ENCODE measurements at places on chromosomes 12 and 14.

- DNase-seq, result peak; percentile 52
Observed at GRCh38 chr12:51128919-51129318, 44.0 kb downstream of the TFCP2 start.

GRCh38 chr14:97977651-97978261 lies 1180.6 kb downstream of the VRK1 start:
- no peak for DNase-seq

DNA sequence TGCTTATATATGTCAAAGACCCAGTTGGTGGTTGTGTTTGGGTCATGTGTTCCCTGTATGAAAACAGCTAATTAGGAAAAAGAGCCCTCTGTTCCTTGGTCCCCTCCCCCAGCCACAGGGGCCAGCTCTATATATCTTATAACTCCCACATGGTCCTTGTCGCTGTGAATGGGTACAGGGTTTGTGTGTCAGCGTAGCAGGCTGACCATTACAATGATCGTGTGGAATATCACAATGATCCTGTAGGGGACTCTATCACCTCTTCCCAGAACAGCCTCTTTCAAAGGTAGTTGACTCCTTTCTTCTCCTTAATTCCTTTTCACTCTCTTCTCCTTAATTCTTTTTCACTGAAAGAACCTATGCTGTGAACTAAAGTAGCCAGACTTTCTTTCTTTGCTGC lies 51.6 kb upstream of the RIC8B start:
- DNase-seq, result no peak

DNA sequence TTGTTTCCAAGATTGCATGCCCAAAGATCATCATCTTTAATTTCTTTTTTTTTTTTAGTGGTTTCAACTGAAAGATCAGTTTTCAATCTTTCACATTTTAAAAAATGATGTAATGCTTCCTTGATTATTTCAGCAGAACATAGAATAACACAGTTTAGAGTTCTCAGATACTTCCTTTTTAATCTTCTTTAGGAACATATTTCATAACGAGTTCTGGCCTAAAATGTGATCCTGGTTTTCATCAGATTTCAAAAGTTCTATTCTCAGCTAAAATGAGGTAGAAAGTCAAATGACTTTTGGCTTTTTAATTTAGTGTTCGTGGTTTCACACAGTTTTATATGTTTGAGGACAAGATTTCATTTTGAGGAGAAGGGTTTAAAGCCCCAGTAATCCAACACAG lies 40.0 kb upstream of the NR1H4 start:
- DNase-seq, result no peak

DNA sequence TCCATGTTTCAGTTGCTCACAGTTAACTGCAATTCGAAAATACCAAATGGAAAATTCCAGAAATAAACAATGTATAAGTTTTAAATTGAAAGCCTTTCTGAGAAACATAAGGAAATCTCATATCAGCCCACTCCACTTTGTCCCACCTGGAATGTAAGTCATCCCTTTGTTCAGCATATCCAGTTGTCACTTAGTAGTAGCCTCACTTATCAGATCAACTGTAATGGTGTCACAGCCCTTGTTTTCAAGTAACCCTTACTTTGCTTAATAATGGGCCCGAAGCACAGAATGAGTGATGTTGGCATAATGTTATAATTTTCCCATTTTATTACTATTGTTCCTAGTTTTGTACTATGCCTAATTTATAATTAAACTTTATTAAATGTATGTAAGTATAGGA lies 646.8 kb downstream of the C12orf50 start:
- DNase-seq, result no peak

DNA sequence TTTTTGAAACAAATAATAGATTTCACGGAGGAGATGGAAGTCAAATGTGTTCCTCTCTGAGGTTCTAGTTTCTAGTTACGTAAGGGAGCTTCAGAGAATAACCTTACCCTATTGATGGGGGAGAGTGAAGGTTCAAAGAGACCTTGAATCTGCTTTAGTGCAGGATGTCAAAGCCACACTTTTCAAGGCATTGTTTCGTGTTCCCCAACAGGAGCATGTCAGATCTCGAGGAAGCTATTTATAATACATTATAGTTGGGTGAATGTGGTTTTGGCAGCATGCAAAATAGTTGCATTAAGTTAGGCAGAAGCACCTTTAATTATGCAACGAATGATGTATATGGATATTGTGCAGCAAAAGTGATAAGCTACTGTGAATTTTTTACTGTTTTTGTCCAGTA lies 614.9 kb downstream of the SLC16A7 start:
- DNase-seq, result no peak

DNA sequence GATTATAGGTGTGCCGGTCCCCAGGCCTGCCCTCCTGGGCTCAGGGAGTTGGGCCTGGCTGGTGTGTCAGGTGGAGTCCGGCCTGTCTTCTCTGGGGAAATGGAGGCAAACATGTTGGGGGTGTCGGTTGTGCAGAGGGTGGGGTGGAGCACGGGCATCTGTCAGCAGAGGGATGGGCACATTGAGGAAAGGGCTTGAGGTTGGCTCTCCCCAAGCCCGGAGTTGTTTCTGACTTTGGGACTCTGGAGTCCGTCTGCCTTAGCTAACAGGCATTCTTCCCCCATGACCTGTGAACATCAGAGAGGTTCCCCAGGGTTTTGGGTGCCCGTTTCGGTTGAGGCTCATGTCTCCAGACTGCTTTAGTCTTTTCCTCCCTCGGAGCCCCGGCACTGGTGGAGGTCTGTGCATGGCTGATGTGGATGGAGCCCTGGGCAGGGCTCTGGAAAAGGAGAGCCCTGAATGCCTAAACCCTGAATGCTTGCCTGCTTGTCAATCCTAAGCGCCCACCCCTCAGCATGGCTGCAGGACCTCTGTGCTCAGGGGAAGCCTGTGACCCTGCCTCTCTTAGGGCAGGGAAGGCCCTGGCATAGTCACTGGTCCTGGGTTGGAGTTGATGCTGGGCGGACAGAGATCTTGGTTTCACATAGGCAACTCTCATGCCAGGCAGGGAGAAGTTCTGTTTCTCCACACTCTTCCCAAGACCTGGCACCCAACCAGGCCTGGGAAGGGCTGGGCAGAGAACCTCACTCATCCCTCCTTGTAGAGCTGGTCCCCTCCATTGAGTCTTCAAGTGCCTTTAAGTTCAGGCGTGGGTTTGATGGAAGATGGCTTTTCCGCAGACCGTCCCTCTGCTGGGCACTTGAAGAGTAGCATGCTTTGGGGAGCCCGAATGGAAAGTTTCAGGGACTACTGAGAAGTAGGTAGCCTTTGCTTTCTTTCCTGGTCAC lies 12.9 kb downstream of the NYNRIN start:
- DNase-seq, result peak; percentile 85

DNA sequence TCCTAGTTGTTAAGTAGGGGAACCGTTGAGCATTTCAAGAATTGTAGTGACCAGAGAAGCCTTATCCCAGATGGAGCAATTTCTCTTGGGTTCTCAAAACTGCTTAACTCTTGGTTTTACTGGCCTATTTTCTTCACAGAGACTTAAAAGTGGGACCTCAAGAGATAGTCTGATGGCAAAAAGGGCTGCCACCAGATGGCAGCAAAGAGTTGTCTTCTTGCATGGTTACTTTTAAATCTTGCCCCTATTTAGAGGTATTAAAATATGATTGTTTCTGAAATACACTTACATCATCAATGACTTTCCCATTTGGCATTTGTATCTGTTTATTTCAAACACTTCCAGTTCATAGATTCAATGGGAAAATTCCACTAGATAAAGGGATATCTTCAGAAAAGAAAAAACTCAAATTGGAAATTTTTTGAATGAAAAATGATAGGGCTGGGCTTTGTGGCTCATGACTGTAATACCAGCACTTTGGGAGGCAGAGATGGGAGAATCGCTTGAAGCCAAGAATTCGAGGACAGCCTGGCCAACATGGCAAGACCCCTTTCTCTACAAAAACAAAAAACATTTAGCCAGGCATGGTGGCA lies 69.9 kb upstream of the CNTN1 start:
- DNase-seq, result peak; percentile 77

DNA sequence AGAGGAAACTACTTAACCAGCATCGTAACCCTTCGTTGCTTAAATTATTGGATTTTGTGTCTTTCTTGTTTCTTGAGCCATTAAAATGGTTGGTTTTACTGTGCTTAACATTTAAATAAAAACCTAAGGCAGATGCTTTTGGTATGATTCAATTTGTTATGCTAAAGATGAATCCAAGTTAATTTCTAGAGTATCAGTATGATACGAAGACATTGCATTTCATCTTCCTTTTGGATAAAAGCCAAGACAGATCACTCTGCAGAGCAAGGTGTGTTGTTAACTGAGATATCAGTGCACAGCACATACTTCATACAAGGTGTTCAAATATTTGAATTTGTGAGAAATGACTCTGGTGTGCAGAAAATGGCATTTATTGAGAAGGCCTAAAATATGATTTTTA lies 480.5 kb downstream of the PCNX1 start:
- no peak for DNase-seq

DNA sequence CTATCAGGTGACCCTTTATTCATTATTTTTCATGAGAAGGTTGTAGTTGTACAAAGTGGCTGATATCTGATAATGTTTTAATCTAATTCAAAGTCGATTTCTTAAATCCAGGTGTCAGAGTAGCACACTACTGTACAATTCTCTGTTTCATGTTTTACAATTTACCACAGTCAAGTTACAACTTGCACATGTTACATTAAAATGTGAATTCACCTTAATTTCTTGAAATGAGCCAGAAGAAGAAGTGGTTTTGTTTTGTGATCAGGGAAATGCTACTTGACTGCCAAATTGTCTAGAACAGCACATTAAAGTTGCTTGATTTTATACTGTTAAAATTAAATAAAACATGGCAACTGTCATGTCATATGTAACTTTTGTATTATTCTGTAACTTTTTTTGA lies 23.2 kb downstream of the LRRK2 start:
- no peak for DNase-seq

DNA sequence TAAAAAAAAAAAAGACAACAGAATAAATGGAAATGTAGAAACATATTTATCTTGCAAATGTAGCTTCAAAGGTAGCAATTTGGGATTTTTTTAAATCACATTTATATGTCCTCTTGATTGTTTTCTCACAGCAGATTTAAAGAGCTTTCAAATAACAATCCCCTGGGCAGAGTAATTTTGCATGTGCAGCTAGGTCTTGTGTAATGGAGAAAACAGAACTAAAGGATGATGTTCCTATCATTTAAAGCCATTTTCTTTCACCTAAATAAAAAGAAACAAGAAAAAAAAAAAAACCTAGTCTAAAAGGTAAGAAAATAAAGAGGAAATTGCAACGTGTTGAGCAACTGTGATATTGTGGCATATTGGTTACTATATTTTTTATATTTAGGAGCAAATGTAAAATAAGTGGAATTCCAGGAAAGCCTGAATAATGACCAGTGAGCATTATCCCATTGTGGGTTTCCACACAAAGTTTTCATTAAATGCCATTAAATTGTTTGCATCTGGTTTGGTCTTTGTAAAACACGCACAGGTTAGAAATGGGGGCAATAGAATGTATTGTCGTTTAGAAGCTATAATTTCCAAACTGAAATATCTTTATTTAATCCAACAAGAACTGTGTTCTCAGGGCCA lies 215.6 kb downstream of the SLC6A15 start:
- no peak for DNase-seq

GRCh38 chr12:87025976-87026375 lies 769.8 kb upstream of the MGAT4C start:
- peak; percentile 46 for DNase-seq

DNA sequence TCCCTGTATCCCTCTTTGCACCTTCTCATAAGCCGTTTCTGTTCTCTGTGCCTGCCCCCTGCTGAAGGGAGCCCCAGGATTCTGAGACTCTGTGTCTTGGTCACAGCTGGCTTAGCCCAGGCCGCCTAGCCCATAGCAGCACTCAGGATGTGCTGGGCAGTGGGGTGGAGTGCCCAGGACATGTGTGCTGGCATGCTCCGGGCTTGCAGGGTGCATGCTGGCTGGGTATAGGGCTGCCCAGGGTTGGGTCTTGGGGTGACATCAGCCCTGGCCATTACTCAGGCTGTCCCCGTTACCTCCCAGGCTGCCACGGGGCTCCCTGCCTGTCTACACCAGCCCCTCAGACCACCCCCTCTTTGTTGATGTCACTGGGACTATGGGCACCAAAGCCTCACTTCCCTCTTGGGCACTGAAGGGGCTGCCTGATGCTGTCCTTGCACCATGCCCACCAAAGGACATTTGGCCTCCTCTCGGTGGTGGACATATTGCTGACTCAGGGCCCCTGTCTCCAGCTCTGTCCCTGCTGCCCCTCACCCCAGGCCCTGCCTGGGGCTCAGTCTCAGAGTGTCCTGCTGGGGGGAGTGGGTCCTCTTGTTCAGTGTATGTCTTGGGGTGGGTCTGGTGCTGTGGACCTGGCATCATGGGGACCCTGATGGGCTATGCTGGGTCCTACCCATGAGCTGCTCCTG lies 2.4 kb downstream of the CEP170B start:
- DNase-seq, result no peak

GRCh38 chr14:96098309-96098998 lies 59.3 kb downstream of the C14orf132 start:
- DNase-seq, result peak; percentile 80

- no peak for DNase-seq
Observed at GRCh38 chr12:11668611-11669010, 19.1 kb downstream of the ETV6 start.

- peak; percentile 26 for DNase-seq
Observed at GRCh38 chr14:58299401-58300330, 1.3 kb downstream of the ARID4A start.

DNA sequence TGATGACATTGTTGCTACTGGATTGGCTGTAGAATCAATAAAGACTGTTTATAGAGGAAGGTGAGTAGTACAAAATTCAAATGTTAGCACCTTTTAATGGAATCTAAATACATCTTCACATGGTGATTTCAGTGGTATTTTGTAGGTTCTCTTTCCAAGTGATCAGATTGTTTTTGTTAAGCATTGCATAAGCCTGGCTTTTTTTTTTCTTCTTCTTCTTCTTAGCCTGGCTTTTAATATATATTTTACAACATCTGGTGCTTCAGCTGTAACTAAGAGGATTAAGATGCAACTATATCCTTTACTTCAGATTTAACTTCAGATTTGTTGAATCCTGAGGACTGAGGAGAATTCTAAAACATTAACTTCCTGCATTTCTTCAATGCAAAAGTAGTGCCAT lies 57.3 kb upstream of the ATF1 start:
- DNase-seq, result no peak

- no peak for DNase-seq
Observed at GRCh38 chr14:83128783-83129182, 1595.1 kb upstream of the SEL1L start.

- peak; percentile 52 for DNase-seq
Observed at GRCh38 chr14:66476964-66477363, 9.2 kb upstream of the CCDC196 start.

GRCh38 chr14:105430042-105430441 lies 10.4 kb downstream of the MTA1 start:
- no peak for DNase-seq

- DNase-seq, result no peak
Observed at GRCh38 chr12:11666131-11667050, 16.9 kb downstream of the ETV6 start.

- no peak for DNase-seq
Observed at GRCh38 chr12:19761463-19761862, 322.2 kb downstream of the AEBP2 start.

GRCh38 chr12:106739318-106739717 lies 35.2 kb upstream of the RIC8B start:
- DNase-seq, result no peak

GRCh38 chr12:27650011-27650410 lies 46.2 kb upstream of the REP15 start:
- DNase-seq, result no peak

Measured in choroid plexus epithelial cell (primary cell).